ENCODE measurements at places on chromosomes 1 and 21. TPM values are rescaled to one million over a fixed set of nuclear protein-coding genes. Genes with fewer than 3 reads are reported as not detected.

The ASAP3 gene
- 35.0 TPM for total RNA-seq

The ATAD3B gene
- total RNA-seq, result 17.3 TPM

The FMO4 gene
- total RNA-seq, result 1.3 TPM

The GLIS1 gene
- total RNA-seq, result 0.43 TPM

The MFSD2A gene
- total RNA-seq, result 6.0 TPM

The OR2W3 gene
- total RNA-seq, result 0.97 TPM

The FMO5 gene
- 1.3 TPM for total RNA-seq

The SAMSN1 gene
- 0.86 TPM for total RNA-seq

The SLC9C2 gene
- not detected for total RNA-seq

The HLX gene
- 8.7 TPM for total RNA-seq

The OR2L13 gene
- total RNA-seq, result not detected

The ASTN1 gene
- total RNA-seq, result not detected

The WLS gene
- total RNA-seq, result 66.1 TPM

The PGLYRP3 gene
- total RNA-seq, result not detected

The MARK1 gene
- total RNA-seq, result 1.6 TPM

The CHD5 gene
- under 0.01 TPM for total RNA-seq

The FMOD gene
- 0.86 TPM for total RNA-seq

The MANEAL gene
- 0.97 TPM for total RNA-seq

The S100A1 gene
- not detected for total RNA-seq

The SMPDL3B gene
- not detected for total RNA-seq

The C1orf141 gene
- total RNA-seq, result not detected

The CD84 gene
- not detected for total RNA-seq

The IGSF3 gene
- total RNA-seq, result 3.5 TPM

The CRYBG2 gene
- total RNA-seq, result not detected

The OR2AJ1 gene
- total RNA-seq, result not detected

The KPRP gene
- total RNA-seq, result not detected

The TMEM125 gene
- not detected for total RNA-seq

The LRRC3 gene
- total RNA-seq, result under 0.01 TPM

The OXCT2 gene
- 1.7 TPM for total RNA-seq

The SLC6A9 gene
- 15.1 TPM for total RNA-seq

The OLIG2 gene
- not detected for total RNA-seq

The SLC27A3 gene
- total RNA-seq, result 6.9 TPM

The NBPF6 gene
- total RNA-seq, result not detected

The USH2A gene
- total RNA-seq, result under 0.01 TPM

The LIN28A gene
- not detected for total RNA-seq

The CELF3 gene
- not detected for total RNA-seq

The KRTAP7-1 gene
- not detected for total RNA-seq

The TFF2 gene
- total RNA-seq, result not detected

The PDE9A gene
- 3.9 TPM for total RNA-seq

The AMY1A gene
- not detected for total RNA-seq

The ACKR1 gene
- not detected for total RNA-seq

The ERO1B gene
- 1.9 TPM for total RNA-seq

The MYOG gene
- total RNA-seq, result not detected

The LCE3D gene
- not detected for total RNA-seq

The CYP4A22 gene
- not detected for total RNA-seq

The PROK1 gene
- total RNA-seq, result not detected

The FAM177B gene
- total RNA-seq, result not detected

The BTBD8 gene
- total RNA-seq, result 2.3 TPM

The NTMT2 gene
- total RNA-seq, result not detected

The TSSK3 gene
- 0.86 TPM for total RNA-seq

Measured in fibroblast of villous mesenchyme (primary cell).